ENCODE measurements at places on chromosomes 5 and 9.

- DNase-seq: no peak
These were observed 213.5 kb downstream of the PJA2 start for GRCh38 chr5:109196087-109196822.

DNA sequence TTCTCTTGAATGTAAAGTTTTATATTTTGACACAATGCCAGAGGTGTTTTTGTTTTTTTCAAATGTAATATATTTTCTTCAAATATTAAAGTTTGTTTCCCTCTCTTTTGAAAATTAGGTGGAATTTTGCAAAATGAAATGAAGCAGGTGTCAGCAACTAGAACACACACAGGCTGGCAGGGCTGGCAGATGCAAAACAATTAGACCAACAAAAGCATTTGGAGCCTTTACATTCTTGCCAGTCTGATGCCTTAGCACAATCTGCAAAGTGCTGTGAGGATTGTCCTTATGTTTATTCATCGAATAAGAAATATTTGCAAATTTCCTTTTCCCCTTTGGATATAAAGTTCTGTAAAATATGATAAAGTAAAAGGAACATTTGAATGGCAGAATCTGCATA, 1063.9 kb downstream of the CDH9 start:
- no peak for DNase-seq

DNA sequence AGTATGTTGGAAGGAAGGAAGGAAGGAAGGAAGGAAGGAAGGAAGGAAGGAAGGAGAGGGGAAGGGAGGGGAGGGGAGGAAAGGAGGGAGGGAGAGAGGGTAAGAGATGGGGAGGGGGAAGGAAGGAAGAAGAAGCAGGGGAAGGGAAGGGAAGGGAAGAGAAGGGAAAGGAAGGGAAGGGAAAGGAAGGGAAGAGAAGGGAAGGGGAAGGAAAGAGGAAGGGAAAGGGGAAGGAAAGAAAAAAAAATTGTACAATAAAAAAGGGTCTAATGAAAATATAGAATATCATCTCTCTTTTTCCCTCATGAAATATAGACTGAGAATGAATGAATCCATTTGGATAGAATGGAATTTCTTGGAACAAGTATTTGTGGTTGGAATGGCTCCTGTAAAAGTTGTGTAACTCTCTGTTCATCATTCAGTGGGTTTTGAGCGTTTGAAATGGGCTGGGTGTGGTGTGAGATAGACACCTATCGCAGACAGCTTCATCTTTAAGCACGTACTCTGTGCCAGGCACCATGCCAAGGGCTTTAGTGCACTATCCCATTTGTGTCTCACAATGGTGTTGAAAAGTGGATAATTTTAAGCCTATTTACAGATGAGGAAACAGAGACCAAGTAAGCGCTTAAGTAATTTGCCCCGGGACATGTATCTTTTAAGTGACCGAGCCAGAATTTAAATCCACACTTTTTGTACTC, 11.6 kb upstream of the PAPPA start:
- DNase-seq: no peak

GRCh38 chr5:15623794-15624193, 123.8 kb downstream of the FBXL7 start:
- no peak for DNase-seq

DNA sequence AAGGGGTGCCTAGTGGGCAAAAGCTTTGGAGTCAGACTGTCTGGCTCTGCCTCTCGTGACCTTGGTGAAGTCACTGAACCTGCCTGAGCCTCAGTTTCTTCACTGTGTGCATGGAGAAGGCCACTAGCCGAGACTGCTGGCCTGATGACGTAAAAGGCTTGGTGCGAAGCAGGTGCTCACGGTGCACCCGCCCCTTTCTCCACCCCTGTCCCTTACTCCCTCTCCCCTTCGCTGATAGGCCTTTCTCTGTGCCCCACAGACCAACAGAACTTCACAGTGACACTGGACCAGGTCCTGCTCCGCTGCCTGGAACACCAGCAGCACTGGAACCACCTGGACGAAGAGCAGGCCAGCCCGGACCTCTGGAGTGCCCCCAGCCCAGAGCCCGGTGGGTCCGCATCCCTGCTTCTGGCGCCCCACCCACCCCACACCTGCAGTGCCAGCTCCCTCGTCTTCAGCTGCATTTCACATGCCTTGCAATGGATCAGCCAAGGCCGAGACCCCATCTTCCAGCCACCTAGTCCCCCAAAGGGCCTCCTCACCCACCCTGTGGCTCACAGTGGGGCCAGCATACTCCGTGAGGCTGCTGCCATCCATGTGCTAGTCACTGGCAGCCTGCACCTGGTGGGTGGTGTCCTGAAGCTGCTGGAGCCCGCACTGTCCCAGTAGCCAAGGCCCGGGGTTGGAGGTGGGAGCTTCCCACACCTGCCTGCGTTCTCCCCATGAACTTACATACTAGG, 10.4 kb downstream of the FPGS start:
- no peak for DNase-seq

GRCh38 chr9:102445181-102445747, 549.9 kb upstream of the CYLC2 start:
- no peak for DNase-seq

DNA sequence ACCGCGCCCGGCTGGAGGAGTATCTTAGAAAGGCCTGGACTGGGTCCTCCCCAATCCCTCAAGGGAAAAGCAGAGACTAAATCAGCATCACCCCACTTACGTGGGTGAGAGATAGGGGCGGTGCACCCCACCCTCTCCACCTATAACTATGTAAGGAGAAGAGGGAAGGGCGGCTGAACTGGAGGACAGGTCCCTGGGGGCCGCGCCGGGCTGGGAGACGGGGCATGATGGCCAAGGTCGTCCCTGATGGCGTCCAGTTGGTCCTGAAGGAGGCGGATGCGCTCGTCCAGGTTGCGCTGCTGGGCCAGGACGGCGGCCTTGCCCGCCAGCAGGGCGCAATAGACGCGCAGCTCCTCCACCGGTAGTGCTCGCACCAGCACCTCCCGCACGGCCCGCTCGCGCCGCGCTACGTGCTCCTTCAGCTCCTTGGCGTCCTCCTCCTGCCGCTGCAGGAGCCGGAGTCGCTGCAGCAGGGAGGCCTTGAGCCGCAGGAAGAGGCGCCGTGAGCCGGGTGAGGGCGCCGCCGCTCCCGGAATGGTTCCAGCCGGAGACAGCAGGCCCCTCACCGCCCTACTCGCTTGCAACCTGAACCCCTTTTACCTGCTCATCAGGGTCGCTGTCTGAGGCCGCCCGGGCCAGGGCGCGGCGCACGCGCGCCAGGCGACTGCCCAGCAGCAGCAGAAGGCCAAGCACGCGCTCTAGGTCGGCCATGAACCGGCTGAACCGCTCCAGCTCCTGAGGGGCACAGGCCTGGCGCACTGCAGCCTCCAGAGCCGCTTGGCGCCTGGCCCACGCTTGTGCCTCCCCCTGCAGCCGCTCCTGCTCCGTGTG, 7.6 kb downstream of the SHROOM1 start:
- DNase-seq: no peak

DNA sequence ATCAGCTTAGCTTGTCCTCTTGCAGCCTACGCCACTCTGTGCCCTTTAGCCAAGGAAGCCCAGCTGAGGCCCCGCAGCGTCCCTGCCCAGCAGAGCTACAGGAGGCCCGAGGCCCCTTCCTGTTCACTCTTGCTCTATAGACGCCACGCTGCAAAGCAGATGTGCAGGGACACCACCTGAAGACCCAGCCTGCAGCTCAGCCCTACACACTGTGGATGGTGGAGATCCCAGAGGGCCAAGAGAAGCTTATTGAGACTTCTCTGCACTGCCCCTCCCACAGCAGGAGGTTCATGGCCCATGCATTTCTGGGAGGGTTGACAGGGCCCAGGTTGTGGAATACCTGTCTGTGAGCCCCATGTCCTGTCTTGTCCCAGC, 33.6 kb downstream of the IRF1 start:
- no peak for DNase-seq

- no peak for DNase-seq
These were observed 476.0 kb upstream of the CD180 start for GRCh38 chr5:67672636-67673035.

DNA sequence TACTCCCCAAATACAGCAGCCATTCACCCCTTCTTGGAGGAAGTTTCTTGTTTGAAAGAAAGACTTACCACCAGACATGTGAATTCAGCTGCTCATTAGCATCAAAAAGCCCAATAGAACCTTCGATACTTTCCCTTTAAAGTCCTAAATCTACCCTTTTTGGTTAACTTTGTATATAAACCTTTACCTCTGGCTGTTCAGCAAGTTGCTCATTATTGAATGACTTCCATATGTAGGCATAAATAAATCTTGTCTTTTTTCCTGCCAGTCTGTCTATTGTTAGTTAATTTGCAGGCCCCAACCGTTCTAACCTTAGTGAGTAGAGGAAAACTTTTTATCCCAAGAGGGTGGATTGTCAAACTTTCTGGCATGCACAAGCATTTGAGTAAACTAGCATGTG, 27.9 kb upstream of the FBXL17 start:
- no peak for DNase-seq

Data from stimulated activated CD8-positive, alpha-beta memory T cell treated with anti-CD3 and anti-CD28 coated beads, Interleukin-2, amount 100 ng/mL, for 1 hour (primary cell).